ENCODE measurements at places on chromosomes 1 and 21.

DNA sequence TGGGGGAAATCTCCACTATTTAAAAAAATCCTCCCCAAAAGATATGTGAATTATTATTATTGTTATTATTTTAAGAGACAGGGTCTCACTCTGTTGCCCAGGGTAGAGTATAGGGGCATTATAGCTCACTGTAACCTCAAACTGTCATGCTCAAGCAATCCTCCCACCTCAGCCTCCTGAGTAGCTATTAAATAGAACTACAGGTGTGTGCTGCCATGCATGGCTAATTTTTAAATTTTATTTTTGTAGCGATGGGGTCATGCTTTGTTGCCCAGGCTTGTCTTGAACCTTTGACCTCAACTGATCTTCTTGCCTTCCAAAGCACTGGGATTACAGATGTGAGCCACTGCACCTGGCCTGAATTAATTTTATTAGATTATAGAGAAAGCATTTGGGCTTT, 116.8 kb downstream of the RABGAP1L start:
- DNase-seq = no peak

DNA sequence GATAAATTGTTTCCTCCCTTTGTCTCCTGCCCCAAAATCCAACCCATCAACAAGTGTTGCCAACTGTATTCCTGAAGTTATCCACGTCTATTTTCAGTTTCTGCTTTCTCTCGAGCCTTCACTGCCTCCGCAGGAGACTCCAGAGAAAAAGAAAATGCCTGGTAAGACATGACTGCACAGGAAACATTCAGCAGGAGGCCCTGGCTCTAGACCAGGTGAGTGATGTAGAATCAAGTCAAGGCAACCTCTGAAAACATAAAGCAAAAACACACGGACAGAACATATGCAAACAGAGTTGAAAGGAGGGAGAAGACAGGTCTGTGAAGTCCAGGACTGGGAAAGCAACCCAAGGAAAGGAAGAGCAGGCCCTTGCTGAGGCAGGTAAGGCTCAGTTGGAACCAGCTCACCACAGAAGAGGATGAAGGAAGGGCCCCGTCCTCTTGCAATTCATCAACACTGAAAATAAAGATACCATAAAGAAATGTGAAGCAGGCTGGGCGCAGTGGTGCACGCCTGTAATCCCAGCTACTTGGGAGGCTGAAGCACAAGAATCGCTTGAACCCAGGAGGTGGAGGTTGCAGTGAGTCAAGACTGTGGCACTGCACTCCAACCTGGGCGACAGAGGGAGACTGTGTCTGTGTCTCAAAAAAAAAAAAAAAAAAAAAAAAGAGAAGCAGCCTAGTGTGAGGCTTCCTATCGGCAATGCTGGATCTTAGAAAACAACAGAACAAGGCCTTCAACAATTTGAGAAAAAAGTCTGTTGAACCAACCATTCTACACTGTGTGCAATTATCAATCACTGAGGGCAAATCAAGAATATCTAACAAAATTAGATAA, 8.8 kb downstream of the NOL9 start:
- no peak for DNase-seq

- no peak for DNase-seq
Observed at GRCh38 chr1:234616644-234617043, 6.7 kb upstream of the IRF2BP2 start.

GRCh38 chr1:180188091-180188506, 33.4 kb downstream of the QSOX1 start:
- DNase-seq = peak; percentile 61

GRCh38 chr1:47650611-47651010, 212.8 kb downstream of the FOXD2 start:
- no peak for DNase-seq

DNA sequence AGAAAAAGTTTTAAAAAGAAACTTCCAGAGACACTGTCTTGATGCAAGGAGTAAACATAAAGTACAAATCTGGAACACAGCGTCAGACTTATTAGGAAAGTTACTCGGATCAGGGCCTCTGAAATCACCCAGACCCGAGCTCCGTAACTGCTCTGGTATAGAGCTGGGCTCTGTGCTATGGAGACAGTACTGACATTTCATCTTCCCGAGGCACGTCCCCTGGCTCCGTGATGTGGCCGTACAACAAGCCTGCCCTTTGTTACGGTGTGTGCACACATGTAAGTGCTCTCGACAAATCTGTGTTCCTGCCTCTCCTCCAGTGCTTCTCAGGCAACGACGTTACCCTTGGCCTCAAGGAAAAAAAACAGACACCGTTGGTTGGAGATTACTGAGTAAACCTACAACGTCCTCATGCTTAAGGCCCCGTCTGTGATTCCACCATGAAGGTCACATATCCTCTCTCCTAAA, 107.0 kb upstream of the IRF2BP2 start:
- DNase-seq = no peak

DNA sequence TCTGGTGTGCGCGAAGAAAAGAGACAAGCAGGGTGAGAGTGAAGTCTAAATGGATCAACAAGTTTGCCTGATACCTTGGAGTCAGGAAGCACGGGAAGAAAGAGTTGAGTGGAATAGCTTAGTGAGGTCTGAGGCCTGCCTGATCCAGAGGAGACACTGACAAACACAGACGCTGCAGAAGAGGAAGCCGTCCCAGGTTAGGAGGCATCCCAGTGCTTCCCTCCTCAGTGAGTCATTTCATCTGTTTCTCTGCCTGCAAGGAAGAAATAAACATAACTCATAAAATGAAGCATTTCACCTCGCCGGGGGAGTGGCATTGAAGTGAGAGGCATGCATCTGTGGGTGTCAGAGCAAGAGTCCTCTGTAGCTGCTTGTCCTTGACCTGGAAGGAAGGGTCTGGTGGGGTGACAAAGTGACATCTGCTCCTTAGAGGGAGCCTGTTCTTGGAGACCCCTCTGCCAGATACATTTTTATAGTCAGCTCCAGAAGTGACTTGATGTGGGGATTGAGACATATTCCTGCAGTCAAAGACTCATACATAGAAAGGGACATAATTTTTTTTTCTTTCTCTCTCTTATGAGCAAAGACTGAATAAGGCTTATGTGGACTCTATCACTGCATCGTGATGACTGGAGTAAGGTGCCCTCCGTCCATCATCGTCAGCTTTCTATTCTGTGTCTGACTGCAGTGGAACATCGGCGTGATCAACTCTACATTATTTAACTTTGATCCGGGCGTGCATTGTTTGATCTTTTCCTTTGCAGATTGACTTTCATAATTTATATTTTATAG, 256.7 kb downstream of the KIF26B start:
- DNase-seq = peak; percentile 23

GRCh38 chr1:244209955-244210354, 158.9 kb downstream of the ZBTB18 start:
- no peak for DNase-seq

DNA sequence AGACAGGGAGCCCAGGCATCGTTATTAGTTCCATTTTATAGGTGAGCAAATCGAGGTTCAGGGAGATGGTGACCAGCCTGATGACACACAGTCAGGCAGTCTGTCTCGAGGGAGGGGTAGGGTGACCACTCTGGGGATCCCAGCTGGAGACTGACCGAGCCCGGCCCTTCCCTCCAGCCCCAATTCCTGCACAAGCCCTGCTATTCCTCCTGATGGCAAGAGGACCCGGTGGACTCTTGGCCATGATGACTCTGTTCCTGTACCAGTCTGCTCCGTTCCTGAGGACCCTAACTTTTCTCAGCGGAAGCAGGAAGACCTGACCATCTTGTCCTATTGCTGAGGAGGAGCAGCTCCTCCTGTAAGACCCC, 391 bp downstream of the AGT start:
- DNase-seq = no peak

DNA sequence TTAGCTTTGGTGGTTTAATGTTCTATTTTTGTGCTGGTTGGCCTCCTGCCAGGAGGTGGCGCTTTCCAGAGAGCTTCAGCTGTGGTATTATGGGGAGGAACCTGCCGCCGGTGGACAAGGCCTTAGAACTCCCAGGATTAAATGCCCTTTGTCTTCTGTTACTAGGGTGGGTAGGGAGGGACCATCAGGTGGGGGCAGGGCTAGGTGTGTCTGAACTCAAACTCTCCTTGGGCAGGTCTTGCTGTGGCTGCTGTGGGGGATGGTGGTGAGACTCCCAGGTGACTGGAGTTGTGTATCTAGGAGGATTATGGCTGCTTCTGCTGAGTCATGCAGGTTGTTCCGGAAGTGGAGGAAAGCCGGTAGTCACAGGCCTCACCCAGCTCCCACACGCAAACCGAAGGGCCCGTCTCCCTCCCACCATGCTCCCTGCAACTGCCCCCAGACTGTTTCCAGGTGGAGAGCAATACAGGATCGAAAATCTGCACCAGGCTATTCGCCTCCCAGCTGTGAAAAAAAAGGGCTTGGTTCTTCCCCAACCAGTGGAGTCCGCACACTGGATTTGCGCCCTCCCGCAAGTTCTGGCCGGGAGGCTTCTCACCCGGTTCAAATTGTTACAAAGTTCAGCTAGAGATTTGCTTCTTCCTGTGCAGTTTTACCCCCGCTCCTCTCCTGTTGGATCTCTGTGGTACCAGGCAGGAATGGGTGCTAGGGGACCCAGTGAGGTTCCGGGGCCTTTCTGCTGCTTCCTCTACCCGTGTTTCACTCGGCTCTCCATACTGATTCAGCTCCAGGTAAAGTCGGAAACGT, 220.5 kb downstream of the CENPF start:
- DNase-seq = no peak

DNA sequence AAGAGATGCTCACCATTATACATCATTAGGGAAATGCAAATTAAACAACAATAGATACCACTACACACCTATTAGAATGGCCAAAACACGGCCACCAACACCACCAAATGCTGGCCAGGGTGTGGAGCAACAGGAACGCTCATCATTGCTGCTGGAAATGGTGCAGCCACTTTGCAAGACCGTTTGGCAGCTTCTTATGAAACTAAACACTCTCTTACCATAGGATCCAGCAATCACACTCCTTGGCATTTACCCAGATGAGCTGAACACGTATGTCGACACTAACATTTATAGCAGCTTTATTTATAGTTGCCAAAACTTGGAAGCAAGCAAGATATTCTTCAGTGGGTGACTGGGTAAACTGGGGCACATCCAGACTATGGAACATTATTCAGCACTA, 28.9 kb upstream of the ADARB1 start:
- DNase-seq = no peak

DNA sequence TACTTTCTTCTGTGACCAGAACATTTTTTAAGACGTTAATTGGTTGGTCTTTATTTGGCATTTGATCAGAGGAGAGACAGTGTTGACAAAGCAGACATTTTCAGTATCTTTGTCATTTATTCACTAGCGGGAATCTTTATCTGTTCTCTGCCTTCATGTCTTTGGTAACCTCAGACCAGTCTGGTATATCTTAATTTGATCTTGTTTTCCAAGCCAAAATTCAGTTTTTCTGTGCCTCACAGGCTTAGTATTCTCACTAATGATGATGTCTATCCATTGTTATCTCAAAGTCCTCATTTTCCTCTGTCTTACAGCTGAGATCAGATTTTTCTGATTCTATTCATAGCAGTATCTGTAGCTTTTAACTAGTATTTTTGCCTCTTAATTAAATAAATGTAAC, 158.7 kb downstream of the GPR52 start:
- DNase-seq = no peak

DNA sequence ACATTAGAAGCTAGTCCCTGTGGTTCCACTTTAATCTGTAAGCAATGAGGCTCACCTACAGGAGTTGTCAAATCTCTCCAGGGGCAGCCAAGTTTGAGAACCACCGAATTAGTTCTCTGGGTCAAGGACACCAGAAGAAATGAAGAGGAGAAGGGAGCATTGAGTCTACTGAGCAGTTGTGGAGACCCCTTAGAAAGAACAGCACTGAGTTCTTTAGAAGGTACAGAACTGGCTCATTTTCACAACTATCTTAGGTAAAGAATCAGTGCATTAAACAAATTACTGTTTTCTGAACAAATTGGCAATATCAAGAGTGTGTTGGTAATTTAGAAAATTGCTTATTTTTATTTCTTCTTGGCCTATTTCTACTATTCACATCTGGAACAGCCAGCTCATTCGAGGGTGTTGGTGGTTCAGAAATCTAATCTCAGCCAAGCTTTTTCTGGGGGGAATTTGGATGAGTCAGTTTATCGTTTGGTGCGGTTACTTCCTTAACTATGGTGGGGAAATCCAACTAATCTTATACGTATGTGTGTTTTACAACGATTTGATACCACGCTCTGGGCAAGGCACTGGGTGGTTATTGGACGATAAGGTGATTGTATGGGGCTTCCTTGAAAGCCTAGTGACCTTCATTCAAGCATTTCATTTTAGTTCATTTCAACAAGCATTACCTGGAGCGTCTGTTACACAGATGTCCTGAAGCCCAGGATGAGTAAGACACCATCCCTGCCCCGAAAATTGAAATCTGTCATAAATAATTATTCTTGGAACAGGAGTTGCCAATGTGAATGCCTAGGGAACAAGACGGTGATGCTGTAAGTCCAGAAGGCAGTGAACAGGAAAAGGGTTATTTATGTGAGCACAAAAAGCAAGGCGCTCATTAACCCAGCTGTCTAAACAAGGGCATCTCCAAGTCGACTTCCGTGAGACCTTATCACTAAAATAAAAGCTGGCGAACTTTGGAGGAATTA, 52.0 kb upstream of the TMPRSS2 start:
- DNase-seq = no peak

DNA sequence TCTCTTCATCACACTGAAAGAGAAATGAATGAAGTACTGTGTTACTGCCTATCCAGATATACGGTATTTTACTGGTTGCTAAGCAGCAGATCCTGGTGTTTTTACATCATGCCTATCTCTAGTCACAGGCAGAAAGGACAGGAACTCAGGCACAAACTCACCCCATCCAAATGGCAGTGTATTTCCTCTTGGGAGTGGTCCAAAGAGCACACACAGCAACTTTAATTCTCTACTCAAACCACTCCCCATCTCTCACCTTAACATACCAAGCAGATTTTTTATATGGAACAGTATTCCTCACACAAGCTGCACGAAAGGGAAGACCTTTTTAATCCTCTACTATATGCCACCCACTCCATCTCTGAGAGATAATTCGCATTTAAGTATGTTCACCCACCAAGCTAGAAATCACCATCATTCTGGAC, 27.3 kb downstream of the EIF4G3 start:
- DNase-seq = peak; percentile 54

- no peak for DNase-seq
Observed at GRCh38 chr1:29675481-29676263, 439.4 kb downstream of the PTPRU start.

GRCh38 chr1:119595168-119595567, 52.9 kb downstream of the ZNF697 start:
- DNase-seq = no peak

GRCh38 chr1:37073854-37074379, 39.6 kb upstream of the GRIK3 start:
- no peak for DNase-seq

DNA sequence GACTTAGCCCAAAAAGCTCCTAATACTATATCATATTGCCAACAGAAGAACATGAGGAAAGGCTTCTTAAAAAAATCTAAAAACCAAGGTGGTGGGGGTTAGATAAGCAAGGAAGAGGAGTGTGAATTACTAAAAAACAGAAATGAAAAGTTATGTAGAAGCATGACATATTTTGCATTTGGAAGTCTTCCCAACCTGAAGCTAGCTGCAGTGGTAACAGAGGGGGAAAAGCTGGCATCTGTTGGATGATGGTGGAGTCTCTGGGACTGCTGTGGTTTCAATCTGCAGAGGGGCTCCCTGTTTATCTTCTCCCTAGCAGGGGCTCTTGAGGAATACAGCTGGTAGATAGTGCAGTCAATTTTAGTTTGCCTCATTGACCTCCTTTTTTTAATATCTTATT, 249.2 kb upstream of the KIAA0040 start:
- no peak for DNase-seq
